ENCODE measurements at places on chromosomes 12 and 14.

- DNase-seq = peak; percentile 42
Measured at GRCh38 chr12:1328391-1328790, 266.0 kb downstream of the FBXL14 start.

DNA sequence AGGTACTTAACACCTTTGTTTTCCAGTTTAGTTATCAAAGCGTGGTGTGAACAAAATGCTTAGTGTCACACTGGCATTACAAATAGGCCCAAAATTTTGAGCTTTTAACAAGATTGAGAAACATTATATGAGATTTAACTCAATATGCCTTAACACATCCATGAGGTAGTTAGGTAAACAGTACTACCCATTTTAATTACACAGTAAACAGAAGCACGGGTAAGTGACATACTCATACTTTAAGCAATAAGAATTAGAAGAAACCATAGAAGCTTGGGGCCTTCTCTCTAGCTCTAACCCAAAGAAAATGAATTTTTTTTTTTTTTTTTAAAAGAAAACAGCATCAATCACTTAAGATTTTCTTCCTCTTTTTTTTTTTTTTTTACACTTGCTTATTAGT, 15.5 kb upstream of the PHLDA1 start:
- no peak for DNase-seq

DNA sequence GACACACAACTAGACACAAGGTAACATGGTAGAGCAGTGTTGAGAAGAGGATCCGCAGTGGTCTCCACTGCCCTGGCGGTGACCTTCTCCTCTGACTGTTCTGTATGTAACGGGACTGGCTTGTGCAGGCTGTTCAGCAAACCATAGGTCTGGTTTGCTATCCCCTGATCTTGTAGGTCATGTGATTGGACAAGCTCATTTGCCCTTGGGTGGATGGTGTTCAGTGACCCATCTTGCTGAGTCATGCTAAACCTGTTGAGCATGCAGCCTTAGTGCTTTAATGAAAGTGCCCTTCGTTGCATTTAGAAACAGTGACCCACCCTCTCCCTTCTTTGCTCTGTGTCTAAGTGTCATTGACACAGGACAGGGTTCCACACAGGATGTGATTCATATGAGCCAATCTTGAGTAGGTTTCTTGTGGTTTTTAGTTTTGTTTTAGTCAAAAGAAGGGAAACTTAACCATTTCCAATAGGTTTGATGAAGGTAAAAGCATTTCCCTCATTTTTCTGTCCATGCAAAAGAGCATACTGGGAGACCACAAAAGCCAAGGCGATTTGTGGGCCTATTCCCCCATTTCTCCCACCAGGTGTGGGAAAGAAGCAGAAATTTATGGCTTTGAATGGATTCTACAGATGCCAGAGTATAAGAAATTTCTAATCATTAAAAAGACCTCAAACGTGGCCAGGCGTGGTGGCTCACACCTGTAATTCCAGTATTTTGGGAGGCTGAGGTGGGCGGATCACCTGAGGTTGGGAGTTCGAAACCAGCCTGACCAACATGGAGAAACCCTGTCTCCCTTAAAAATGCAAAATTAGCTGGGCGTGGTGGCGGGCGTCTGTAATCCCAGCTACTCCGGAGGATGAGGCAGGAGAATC, 32.6 kb upstream of the HIF1A start:
- DNase-seq = peak; percentile 47

DNA sequence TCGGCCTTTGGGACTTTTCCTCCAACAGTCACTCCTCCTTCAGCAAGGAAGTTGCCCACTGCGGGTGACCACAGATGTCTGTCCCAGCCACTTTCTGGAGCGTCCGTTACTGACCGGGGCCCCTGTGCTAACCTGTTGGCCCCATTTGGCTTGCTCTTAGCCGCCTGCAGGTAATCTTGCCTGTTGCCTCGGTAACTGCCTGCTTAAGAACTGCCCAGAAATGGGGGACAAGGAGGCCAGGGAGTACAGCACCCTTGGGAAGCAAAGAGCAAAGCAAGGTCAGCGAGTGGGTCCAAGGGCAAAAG, 338.8 kb upstream of the SFSWAP start:
- no peak for DNase-seq

GRCh38 chr14:77717608-77718305, 9.9 kb downstream of the SLIRP start:
- DNase-seq = no peak

- peak; percentile 21 for DNase-seq
Measured at GRCh38 chr14:32896979-32897697, 41.5 kb upstream of the NPAS3 start.

Data from umbilical cord (tissue), 2 donors.